ENCODE measurements at places on chromosomes 2 and 18.

DNA sequence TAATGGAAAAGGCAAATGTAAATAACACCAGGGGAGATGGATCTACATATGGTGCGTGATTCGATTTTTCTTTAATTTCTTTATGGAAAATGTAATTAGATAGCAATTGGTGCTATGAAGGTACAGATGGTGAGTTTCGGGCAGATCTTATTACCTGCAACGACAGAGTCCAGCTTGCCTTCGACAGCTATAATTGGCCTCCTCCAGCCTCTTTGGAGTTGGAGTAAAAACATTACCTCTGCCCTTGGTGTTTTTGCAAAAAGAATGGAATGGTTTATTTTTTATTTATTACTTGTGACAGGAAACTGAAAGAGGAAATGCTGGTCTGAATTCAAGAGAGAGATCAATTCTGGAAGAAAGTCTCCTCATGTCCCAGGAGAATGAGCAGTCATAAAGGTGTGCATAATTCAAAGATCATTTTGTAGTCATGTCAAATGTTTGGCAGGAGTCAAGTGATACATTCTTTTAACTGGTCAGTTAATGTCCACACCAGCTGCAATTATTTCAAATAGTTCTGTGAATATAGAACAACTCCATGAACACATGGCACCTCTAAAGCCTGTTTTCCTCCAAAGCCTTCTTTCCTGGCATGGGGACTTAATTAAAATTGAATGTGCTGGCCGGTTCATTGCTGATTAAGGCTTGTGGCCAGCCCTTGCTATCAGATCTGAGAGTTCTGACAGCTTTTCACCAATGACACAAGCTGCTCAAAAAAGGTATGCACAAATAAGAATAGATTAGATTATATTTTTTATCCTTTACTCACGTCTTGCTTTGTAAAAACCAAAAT lies 46.9 kb upstream of the KCNH7 start:
- no peak for DNase-seq

- no peak for DNase-seq
Measured at GRCh38 chr2:226667736-226668135, 131.9 kb downstream of the IRS1 start.

DNA sequence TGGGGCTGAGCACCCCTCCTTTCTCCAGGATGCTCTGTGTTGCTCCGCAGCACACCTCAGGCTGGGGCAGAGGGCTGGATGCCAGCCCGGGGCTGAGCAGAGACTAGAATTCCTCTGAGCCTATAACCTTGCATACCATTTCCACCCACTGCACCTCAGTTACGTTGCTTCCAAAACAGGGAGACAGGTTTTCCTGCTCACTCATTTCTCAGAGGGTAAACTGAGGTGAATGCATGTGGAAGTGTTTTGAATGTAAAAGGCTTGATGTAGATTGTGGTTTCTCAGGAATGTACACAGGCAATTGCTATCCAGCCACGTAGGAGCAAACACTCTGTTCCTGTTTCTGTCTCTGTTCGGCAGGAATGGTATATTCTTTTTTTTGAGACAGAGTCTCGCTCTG lies 45.3 kb downstream of the EDAR start:
- DNase-seq = no peak

DNA sequence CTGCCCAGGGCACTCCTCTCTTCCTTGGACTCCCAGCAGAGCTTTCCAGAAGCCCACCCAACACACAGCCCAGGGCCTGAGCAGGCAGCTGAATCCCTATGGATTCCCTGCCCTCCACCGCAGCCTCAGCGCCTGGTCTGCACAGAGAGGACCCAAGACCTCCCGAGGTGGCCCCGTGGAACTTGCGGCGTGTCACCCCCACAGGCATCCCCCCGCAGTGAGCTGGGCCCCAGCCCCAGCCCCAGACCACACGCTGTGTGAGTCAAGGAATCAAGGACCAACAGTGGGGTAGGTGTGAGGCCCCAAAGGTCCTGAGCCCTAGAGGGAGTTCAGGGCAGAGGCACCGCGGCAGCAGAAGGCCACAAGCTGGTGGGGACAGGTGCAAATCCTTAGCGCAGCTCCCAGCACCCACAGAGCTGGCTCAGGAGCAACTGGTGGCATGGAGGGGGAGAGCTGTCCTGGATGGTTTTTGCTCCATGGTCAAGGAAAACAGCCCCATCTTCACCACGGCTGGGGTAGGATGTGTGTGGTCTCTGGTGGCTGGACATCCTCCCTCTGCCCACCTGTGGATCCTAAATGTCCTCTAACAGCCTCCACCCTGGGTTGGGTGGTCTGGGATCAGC lies 8.5 kb downstream of the HS6ST1 start:
- DNase-seq = no peak

DNA sequence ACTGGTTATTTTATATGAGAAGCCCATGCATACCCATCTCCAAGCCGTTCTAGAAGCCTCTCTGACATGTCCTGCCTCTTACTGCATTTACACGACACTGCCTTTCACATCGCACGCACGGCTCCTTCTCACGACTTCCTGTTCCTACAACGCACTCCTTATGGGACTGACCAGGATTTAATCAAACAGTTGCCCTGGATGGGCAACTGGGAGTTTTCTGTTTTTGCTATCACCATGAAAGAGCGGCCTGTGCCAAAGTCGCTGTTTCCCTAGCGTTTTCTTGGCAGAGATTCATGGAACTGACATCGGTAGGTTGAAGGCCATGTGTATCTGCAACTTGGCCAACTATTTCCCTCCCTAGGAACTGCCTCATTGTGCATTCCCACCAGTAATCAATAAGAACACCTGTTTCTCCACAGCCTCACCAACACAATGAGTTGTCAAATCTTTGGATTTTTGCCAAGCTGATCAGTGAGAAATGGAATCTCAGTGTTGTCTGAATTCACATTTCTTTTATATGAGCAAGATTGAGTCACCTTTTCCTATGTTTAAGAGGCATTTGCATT lies 97.2 kb upstream of the OTOS start:
- peak; percentile 32 for DNase-seq

DNA sequence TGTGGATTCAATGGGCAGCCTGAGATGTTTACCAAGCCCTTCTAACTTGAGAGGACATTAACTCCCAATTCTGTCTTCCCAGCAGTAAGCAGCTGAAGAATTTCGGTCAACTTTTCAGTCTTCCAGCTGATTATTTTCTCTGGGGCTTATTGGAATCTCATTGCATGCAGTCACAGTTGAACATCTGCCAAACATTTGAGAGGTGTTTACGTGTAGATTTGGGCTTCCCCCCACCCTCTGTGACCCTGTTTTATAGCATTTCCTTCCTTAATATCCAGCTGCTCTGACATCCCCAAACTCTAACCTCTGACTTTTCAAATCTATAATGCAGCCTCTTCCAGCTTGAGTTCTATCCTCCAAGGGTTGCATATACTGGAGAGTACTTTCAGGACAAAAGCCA lies 16.5 kb upstream of the VIT start:
- peak; percentile 70 for DNase-seq

- DNase-seq = no peak
Measured at GRCh38 chr2:33836628-33837027, 237.5 kb upstream of the FAM98A start.

GRCh38 chr2:130287656-130288026 lies 55.1 kb upstream of the IMP4 start:
- DNase-seq = no peak

DNA sequence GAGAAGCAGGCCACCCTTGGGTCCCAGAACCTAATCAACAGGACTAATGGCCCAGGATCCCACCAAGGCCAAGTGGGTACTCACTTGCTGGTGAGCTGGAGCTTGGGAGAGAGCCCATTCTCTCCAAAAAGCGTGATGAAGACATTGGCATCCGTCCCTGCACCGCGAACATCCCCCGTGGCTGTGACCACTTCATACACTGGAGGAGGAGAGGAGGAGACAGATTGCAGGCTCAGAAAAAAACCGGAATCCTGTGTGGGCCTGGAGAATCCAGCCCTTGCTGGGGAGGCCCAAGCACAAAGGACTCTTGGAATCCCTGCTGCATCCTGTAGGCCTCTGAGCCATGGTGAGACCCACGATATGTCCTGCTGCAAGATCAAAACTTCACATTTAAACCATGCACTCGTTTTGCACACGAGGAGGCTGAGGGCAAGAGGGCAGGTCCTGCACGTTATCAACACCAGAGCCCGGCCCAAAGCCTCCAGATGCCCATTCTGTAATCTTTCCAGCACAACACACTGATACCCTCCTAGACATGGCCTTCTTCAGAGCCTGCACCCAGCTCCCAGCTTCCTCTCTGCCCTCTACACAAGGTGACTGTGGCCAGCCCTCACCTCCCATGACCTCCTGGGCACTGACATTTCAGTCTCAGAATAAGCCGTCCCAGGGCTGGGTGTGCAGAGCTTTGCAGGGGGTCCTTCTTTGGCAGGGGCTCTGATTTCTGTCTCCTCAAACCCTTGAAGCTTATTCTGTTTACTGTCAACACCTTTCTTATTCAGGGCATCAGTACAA lies 7.8 kb downstream of the LOXHD1 start:
- DNase-seq = no peak

DNA sequence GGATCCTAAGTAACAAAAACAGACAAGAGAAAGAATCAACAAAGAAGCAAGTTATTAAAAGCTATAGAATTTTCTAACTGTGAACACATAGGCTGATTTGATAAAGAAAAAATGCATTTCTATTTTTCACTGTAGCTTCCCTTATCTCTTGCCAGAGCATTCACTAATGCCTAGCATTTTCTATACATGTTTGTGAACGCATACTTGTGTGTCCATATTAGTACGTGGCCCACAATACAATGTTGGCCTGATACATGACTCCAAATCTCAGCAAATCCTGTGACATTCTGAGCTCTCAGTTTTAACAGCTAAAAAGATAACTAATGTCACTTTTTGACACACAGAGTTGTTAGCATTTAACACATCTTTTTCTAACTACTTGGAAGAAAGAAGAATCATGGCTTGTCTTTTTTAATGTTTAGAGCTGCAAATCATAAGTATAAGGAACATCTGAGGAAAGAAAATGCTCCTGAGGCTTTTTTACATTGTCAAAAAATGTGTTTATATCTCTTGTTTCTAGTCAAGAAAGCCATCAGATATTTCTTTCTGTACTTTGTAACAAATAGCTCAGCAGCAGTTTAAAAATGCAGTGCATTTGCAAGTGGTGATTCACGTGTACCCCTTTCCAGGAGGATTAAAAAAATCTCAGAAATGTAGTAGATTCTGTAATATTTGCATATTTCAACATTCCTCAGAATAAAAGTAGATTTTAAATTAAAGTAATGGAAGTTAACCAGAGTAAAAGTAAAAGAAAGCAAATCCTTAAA lies 1646.8 kb upstream of the TMEFF2 start:
- no peak for DNase-seq

GRCh38 chr2:112825706-112826105 lies 10.9 kb downstream of the IL1B start:
- no peak for DNase-seq

DNA sequence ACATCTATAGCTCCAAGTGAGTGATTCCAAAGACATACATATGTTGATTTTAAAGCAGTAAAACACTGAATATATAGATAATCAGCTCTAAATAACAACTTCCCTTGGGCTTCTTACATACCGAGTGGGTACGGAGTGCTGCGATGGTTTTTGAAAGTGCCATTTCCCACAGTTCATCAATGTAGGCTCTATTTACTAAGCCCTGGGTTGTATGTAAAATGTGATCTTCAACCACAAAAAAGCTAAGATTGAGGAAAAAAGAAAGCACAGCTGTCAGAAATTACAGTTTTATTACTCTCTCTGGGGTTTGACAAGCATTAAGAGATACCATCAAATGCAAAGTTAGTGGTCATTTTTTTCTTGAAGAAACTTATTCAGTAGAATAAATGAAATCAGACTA lies 312.8 kb downstream of the EXOC6B start:
- no peak for DNase-seq

GRCh38 chr18:44712025-44712424 lies 31.3 kb downstream of the SETBP1 start:
- no peak for DNase-seq

GRCh38 chr2:30900381-30900780 lies 93.1 kb upstream of the CAPN13 start:
- no peak for DNase-seq

DNA sequence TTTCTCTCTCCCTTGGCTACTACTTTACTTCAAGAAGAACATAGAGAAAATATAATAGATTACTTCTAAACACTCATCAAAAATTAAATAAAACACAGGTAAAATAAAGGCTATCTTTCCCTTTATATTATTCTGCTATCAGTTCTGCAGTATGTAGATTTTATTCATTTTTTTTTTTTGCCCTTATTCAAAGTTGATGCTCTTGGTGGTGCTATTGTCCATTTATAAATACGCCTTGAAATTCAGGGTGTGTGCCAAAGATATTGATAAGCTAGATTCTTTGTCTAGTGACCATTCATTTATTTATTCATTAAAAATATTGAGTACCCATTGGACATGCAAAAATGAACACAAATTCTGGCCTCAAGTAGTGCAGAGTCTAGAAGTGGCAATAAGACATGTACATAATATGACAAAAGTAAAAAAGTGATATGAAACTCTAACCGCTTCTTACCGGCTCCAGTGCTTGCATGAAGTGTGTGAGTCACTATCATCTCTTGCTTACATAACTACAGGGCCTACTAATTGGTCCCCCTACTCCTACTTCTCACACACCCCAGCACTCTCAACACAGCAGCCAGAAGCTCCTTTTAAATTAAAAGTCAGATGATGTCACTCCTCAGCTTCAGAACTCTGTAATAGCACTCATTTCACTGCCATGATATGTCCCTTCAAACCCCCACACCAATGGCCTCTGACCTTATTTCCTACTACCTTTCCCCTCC lies 208.3 kb upstream of the FANCL start:
- DNase-seq = no peak

DNA sequence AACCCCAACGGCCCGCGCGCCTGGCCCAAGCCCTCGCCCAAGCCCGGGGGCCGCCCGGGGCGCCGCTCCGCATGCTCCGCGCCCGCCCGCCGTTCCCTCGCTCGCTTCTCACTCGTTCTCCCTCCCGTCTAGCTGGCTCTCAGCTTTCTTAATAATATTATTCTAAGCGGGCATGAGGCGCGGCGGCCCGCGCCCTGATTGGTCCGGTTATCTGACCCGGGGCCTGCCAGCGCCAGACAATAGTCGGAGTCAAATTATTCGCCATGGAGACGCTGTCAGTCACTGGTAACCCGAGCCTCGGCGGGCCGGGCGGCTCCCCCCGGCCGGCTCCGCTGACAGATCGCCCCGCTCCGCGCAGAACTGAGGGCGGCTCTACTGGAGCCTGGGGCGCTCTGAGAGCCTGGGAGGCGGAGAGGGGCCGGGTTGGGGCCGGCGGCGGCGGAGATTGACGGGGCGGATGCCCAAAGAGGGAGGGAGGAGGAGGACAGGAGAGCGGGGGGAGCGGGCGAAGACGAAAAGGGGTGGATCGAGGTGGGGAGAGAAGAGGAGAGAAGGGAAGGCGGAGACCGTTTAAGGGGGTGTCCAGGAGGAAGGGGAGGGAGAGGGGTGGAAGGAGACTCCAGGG lies at the start of gene SIX2:
SIX2 (minus strand) TSS at position 150 of the 625 bp plus-strand sequence. CDS start 342 bp downstream, outside the sequence.
- peak; percentile 98 for DNase-seq

- DNase-seq = no peak
Measured at GRCh38 chr2:42663828-42664227, 95.4 kb downstream of the MTA3 start.

DNA sequence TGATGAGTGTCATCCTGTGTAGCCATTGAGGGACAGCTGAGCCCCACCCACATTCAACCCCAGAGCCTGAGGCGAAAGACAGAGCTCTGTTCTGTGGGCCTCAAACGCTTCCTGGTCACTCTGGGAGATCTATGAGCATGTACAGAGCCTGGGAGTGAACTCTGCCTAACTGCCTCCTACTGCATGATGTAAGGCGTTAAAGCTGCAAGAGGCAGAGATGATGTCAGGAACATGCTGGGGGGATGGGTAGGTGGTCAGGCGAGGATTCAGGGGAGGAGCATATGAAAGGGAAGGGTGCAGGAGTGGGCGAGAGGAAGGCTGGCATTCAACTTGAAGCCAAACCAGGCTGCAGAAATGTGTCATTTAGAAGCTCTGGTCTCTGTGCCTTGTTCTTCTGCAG lies 181.0 kb downstream of the TFCP2L1 start:
- DNase-seq = no peak

Data from EH (cell line).